ENCODE measurements at places on chromosomes 3 and 15.

GRCh38 chr3:62559831-62560445 is 186.6 kb upstream of the FEZF2 start:
- DNase-seq, result no peak

GRCh38 chr15:29670998-29671981 is 151.0 kb downstream of the TJP1 start:
- no peak for DNase-seq

DNA sequence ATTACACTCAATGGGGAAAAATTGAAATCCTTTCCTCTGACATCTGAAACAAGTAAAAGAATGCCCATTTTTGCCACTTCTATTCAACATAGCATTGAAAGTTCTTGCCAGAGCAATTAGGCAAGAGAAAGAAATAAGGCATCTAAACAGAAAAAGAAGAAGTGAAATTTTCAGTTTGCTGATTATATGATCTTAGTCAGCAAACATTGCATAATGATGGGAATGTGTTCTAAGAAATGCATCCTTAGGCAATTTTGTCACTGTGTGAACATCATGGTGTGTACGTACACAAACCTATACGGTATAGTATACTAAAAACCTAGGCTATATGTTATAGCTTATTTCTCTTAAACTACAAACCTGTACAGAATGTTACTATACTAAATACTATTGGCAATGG is 278.0 kb downstream of the CGGBP1 start:
- DNase-seq, result no peak

- DNase-seq, result no peak
Observed at GRCh38 chr3:181932039-181932438, 220.3 kb downstream of the SOX2 start.

- DNase-seq, result no peak
Observed at GRCh38 chr3:31959951-31960792, 20.9 kb downstream of the OSBPL10 start.

DNA sequence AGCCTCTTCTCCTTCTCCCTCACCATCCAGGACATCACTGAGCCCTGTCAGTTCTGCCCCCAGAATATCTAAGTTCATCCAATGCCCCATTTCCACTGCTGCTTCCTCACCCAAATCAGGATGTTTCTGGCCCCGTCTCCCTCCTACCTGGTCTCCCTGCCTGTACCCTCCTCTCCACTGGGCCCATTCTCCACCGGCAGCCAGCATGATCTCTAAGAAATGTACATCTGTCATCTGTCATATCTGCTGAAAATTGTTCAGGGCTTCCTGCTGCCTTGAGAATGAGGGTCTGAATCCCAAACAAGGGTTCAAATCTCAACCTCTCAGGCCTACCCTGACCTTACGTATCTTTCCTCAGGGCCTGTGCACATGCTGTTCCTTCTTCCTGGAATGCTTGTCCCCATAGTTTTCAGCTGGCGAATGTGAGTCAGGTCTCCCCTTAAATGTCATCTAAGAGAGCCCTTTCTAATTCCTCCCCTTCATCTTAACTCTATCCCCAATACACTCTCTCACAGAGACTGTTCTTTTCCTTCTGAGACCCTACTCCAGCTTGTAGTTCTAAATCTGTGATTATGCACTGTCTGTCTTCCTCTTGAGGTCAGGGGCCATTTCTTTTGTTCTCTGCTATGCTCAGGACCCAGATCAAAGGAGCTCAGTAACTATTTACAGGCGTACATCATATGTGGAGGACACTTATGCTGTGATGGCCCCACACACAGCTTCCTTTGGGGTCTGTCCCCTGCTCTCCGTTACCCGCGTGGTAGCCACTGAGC is 40.8 kb downstream of the SMAD3 start:
- DNase-seq, result no peak

DNA sequence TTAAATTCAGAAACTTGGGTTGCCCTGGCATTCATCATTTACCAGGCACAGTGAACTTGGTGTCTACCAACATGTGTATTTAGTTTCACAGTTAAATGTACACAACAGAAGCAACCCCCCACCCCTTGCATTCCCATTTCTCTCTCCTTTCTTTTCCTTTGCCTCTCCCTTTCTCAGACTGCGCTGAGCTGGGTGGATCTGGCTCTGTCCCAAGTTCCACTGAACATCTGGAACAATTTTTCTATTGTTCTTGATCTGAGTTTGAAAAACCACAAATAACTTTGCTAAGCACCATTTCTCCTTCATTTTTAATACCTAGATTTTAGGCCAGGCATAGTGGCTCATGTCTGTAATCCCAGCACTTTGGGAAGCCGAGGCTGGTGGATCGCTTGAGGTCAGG is 242.2 kb downstream of the ABHD5 start:
- no peak for DNase-seq

DNA sequence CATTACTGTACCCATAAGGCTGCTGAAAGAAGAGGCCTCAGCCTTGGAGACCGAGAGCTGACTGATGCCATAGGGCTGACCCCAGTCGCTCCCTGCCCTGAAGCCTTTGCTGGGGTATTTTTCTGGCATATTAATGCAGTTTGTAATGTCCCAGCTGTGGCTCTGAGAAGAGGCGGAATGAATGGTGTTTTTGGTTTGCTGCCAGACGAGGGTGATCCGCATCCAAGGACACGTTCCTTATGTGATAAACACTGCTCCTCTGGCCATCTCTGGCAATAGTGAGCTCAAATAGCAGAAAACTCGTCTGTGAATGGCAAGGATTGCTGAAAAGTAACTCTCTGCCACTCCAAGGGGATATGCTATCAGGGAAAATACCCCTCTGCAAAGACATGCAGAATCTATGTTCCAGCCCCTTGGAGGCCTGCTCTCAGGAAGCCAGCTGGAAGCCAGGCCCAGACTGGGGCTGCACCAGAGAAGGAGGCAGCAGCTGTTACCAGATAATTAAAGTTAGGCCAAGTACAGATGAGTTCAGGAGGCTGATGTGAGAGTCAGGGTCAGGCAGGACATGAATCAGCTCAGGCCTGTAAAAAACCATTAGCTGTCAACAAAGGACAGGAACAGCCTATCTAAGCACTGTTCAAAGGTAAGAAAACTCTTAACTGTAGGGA is 28.9 kb upstream of the KLHL6 start:
- no peak for DNase-seq

DNA sequence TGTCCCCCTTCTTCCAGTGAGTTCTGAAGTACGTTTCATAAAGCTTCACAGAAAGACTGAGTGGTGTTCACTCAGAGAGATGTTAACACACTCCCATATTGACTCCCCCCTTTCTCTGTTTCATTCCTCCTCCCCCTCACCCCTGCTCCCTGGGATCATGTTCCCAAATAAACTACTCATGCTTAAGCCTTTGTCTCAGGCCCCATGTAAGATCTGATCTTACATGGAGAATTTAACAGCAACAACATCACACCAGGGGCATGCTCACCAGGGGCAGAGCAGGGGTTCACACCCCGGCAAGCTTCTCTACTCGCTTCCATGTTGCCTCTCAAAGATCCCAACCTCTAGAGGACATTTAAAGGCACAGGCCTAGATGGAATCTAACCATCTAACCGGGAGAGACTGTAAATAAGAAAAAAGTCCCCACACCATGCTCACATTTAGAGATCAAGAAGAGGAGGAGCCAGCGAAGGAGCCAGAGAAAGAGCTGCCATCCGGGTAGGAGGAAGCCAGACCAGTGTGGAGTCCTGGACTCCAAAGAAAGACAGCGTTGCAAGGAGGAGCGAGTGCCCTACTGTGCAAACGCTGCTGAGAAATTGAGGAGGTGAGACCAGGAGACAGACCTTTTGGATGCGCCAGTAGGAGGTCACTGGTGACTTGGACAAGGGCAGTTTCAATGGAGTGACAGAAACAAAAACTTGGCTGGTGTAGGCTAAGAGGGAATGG is 21.4 kb upstream of the SRP14 start:
- no peak for DNase-seq

DNA sequence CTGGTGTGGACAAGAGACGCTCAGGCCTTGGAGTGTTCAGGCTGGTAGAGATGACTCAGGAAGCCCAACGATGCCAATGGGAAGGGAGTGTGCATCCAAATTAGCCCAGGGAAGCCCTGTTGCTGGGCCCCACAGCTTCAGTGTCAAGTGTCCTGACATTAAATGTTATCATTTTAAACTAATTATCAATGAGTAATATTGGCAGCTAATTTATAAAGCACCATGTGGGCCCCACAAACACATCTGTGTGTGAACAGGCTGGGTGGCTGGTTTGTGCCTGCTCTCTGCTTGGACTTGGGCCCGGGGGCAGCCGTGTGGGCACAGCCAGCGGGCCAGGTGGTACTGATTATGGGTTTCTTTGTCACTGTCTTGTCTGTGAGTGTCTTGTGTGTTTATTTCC is 15.0 kb downstream of the FBLN2 start:
- DNase-seq, result no peak

DNA sequence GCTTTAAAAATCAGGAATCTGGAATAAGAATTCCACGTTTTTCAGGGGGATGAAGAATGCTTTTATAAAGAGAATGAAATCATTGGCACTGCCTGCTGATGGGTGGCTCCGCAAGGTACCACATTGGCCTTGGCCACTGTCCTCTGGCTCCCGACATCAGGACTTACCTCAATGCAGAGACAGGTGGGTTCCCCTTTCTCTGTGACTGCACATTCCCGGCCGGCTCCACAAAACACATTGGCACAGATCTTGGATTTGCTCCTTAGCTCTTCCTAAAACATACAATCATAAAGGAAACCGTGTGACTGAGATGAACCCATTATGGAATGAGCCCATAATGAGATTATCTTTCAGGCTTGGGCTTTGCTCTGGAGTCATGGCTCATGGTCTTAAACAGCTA is 35.0 kb downstream of the FSTL1 start:
- no peak for DNase-seq

GRCh38 chr3:171458071-171458863 is 1.9 kb downstream of the TNIK start:
- DNase-seq, result peak; percentile 53

DNA sequence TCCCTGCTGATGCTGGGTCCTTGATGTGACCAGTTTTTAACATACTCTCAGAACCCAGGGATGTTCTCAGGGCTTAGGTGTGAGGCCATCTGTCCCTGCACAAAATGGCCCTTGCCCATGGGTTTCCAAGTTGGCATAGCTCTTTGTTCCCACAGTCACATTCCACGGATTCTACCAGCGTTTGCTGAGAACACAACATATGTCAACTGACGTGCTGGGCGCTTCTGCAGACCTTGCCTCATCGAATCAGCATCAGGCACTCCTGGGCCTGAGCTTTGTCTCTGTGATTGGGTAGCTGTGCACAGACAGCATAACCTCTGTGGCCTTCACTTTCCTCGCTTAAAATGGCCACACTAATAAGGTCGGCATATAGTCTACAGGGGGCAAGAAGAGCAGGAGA is 69.0 kb downstream of the MGLL start:
- DNase-seq, result no peak

DNA sequence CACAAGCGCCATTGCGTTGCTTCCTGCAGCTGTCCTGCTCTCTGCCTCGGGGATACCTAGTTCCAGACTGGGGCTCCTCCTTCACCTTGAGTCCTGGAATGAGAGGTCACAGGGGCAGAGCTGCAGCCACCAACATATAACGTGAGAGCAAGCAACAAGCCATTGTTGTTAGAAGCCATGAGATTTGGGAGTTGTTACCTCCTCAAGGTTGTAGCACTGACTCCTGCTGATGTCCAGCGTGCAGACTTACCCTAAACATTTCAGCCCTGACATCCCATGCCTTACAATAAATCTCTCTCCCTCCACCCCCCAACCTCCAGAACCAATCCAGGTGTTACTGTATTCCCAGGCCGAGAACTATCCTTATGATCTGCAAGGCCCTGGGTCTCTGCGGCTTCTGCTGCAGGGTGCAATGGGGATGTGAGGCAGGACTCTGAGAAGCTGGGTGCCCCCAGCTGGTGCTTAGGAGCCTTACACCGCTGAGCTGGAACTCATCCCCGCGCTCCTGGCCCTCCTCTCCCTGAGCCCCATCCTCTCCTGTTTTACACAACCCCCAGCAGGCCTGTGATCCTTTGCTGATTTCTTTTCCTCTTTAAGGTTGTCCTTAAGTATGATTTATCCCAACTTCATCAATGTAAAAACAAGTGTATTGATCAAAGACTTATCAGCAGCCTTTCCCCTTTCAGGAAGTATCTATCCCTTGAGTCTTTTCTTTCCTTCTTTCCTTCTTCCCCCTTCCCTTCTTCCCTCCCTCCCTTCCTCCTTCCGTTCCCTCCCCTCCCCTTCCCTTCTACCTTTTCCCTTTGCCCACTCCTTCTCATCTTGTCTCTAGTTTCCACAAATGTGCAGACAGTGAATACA is 84.2 kb upstream of the ABHD2 start:
- peak; percentile 35 for DNase-seq

- DNase-seq, result no peak
Observed at GRCh38 chr15:79418693-79419279, 13.3 kb upstream of the MINAR1 start.

Measured in CD4-positive, CD25-positive, alpha-beta regulatory T cell (primary cell).